KG1 (cell line): ENCODE measurements at places on chromosomes 6 and 20.

DNA sequence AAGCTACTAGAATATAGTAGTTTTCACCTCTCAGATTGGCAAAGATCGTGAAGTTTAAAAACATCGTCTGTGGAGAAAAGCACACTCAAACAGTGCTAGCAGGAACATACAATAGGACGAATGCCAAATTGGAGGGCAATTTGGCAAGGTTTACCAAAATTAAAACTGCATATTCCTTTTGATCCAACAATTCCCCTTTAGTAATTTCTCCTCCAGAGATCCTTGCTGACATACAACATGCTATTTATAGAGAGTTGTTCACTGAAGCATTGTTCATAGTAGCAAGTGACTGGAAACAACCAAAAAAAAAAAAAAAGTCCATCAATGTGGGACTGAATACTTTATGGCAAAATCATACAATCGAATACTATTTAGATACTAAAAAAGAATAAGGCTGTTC lies 202.2 kb downstream of the ATXN1 start:
- no peak for DNase-seq

DNA sequence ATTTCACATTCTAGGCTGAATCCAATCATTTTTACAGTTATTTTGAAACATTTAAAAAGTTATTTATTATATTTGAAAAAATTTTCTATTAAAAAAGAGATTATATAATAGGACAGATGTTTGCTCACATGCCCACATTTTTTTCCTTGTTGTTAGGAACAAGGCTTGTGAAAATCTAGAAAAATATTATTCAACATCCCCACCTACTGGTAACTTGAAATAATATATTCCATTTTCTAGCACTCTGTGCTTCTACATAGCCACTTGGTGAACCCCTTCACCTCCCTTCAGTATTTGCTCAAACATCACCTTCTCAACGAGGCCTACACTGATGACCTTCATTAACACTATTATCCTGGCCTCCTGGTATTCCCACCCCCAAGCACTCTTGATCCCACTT lies 18.3 kb upstream of the GPRC6A start:
- DNase-seq: no peak

DNA sequence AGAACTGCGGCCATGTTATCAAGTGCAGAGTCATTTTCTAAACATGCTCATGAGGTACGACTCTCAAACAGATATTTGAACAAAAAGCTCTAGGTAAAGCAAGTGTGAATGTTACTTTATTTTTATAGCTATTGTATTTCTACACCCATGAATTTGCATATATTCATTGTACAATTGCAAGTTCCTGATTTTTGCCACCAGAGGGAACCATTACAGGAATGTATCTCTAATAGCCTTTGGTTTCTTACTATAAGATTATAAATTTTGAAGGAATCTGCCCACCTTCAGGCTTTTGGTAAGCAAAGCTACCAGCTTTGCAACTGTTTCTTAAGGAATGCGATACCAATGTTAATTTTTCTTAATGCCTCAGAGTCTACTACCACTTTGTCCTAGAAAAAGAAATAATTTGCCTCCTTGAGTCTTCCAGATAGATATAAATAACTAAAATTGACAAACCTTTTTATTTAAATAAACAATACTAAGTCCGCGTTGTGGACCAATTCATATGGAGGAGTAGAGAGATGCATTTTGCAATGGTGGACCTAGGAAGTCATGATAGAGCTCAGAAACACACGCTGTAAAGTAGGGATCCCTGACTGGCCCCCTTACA lies 125.4 kb upstream of the SAMD5 start:
- DNase-seq: no peak

- no peak for DNase-seq
Observed at GRCh38 chr6:151763303-151763702, 44.2 kb upstream of the ESR1 start.

DNA sequence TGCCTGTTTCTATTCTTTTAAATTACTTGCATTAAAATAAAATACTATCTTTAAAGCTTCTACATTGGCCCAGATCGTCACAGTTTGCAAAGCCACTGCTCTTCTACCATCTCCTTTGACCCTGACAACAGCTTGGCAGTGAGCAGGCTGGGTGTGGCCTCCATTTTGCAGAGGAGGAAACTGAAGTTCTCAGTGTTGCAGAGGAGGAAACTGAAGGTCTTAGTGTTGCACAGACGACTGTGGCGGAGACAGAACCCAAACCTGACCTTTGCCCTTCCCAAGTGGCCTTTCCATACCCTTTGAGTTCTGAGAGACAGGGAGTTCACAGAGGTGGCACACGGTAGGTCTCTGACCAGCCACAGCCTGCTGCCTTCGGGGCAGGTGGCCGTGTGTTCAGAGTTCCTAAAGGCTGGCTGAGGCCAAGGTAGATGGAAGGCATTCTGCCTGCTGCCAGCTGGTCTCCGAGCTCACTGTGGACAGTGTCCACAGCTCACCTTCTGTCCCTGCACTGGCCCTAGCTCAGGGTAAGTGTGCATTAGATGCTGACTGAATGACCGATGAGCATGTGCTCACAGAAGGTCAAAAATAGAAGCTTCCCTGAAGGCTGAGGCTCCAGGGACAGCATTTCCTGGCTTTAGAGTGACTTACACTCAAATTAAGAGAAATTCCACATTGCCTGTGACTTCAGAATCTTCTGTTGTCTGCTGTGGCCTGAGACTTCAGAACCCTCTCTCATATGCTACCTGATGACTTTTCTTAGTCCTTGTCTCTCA lies 113.5 kb upstream of the SLC24A3 start:
- no peak for DNase-seq

DNA sequence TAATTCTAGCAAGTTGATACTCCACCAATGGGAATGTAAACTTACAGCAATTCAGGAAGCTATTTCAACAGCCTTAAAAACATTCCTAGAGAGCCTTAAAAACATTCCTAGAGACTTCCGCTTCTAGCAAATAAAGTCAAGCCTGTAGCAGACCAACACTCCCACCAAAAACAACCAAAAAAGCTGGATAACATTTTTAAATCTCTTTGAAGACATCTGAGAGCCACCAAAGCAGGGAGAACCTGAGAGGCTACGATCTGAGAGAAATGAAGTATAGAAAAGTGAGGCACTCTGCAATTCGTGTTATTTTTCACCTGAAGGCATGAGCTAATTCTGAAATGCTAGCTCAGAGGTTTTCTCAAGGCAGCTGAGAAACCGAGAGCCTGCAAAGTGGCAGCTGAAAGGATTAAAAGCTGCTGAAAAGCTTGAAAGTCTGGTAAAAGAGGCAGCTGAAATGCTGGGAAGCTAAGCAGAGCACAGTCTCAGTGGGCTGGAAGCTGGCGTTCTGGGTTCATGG lies 20.9 kb downstream of the GPR63 start:
- DNase-seq: no peak

GRCh38 chr20:634148-634925 lies 18.7 kb downstream of the SRXN1 start:
- DNase-seq: no peak

- no peak for DNase-seq
Observed at GRCh38 chr6:41894366-41895299, 542 bp downstream of the USP49 start.

GRCh38 chr20:36824142-36824940 lies 50.8 kb upstream of the DSN1 start:
- no peak for DNase-seq

GRCh38 chr6:43492673-43493072 lies 15.3 kb downstream of the TJAP1 start:
- DNase-seq: no peak

DNA sequence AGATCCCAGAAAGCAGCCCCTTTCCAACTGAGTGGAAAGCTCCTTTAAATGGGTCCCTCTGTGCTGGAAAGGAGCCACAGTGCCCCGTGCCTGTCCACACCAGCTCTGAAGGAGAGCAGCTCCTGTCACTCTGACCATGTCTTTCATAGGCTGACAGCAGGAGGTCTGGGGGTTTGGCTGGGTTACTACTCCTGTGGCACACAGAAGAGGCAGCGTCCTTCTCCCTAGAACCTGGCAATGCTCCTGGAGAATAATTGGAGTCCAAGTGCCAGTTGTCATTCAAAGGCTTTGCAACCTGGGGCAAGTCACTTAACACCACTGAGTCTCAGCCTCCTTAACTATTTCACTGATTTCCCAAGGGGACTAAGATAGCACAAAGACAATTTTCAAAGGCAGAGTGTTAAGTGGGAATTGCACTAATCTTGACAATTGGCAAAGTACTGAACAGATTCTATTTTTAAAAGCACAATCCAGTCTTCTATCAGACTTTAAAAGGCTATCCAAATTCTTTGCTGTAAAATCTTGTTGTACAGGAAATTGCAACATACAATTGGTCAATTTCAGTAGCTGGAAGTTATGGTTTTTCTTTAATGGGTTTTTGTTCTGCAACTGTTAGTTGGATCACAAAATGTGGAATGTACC lies 457.2 kb downstream of the KIF16B start:
- no peak for DNase-seq

- DNase-seq: no peak
Observed at GRCh38 chr6:5086294-5086890, 1.3 kb downstream of the PPP1R3G start.

DNA sequence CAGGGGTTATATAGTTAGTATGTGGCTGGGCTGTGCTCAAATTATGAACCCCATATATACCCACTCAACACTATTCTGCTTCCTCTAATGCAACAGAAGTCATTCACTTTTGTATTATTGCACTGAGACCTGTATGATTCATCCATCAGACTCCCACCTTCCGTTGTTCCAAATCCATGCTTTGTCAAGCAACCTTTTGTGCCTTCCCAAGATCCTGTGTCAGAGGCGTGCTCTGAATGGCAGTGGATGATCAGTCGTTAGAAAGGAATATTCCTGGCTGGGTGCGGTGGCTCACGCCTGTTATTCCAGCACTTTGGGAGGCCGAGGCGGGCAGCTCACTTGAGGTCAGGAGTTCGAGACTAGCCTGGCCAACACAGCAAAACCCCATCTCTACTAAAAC lies 103.2 kb downstream of the SH3BGRL2 start:
- no peak for DNase-seq

GRCh38 chr6:53320964-53321363 lies 27.8 kb downstream of the ELOVL5 start:
- no peak for DNase-seq

GRCh38 chr20:31674895-31675827 lies 37.4 kb downstream of the COX4I2 start:
- DNase-seq: peak; percentile 83

GRCh38 chr20:10710991-10711775 lies 37.4 kb upstream of the JAG1 start:
- DNase-seq: no peak

DNA sequence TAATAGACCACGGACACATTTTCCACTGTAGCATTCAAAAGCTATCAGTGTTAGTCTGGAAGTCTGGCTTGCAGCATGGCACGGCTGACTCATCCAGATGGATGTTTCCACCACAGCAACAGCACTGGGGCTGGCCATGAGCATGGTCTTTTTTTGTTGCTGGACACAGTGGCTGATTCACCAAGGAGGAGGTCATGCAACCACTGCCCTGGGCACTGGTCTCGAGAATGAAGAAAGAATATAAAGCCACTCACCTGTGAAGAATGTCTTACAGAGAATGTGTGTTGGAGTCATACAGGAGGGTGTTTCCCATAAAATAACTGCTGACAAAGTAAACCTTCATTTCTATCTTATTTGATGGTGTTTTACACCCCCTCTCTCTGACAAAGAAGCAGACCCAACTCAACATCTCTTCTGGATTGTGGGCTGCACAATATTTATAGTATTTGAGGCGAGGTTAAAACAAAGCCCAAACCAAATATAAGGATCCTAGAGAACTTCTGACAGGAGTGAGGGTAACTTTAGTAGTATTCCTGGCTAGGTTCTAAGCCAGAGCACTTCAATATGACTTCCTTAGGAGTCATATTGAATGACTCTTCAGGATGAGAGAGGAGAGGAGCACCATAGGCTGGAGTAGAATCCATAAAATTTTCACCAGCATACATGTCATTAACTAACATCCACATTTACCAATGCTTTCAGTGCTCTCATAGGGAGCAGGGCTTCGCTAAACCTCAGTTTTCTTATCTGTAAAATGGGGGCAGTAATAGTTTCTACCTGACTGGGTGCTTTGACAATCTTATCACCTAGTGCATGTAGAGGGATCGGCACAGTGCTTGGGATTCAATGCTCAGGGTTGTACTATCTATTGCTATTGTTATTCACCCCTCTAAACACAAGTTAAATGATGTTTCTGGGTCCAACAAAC lies 121.4 kb downstream of the KIF13A start:
- DNase-seq: no peak

GRCh38 chr6:136922685-136923006 lies 545 bp downstream of the SLC35D3 start:
- no peak for DNase-seq

- no peak for DNase-seq
Observed at GRCh38 chr6:138582573-138582972, 83.3 kb upstream of the NHSL1 start.

DNA sequence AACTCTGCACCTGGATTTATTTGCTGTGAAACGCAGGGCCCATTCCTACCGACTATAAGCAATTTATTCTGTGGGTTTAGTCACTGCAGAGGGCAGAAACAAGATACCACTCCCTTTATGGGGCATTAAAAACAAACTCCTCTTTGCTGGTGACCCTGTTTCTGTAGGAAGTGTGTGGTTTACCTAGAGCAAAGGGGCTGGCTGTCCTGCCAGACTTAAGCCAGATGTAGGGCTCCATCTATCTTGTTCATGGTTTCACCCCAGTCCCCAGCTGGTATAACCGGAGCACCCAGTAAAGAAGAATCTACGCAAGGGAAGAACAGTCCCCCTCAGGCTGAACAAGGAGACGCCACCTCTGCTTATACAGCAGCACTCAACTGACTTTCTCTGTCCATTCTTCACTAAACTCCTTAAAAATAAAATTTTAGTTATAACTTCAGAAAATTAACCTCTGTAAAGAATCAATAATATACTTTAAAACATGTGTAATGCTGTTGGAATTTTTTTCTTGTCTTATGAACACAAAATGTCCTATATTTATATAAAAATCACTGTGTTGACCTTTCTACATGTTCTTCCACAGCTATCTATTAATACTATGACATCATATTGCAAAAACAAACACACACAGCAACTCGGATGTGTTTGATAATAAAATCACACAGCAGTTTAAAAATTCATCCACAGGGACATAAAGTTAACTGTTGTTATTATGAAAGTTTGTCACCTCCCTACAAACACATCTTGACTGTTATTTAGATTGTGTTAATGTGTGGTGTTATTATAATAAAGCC lies 126.1 kb upstream of the RPS6KA2 start:
- DNase-seq: no peak

DNA sequence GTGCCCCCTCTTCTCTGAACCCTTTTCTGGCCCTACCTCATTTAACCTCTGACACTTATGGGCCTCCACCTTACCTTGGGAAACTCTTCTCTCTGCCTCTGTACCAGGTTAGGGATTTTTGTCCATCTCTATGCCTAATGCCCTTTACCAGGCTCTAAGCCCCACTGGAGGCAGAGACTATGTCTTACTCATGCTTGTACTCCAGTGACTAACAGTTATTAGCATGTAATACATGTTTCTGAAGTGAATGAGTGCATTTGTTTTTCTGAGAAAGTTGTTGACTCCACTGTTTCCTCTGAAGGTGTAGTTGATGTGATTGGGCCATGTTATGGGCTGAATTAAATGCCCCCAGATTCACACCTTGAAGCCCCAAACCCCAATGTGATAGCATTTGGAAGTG lies 234.3 kb downstream of the PACRG start:
- DNase-seq: no peak
